Aortic smooth muscle cell (primary cell): ENCODE measurements at places on chromosomes 16 and 17. TPM values are rescaled to one million over a fixed set of nuclear protein-coding genes. Genes with fewer than 3 reads are reported as not detected.

Gene SOX15
- 0.19 and 0.26 TPM in 2 replicates for total RNA-seq

Gene GRB2
- total RNA-seq, result 74.9 and 81.5 TPM in 2 replicates

Gene XYLT1
- 7.4 and 8.5 TPM in 2 replicates for total RNA-seq

Gene RCVRN
- not detected in 2 replicates for total RNA-seq

Gene CES5A
- not detected in 2 replicates for total RNA-seq

Gene GAS2L2
- total RNA-seq, result not detected in 2 replicates

Gene MMP2
- 389 and 576 TPM in 2 replicates for total RNA-seq

Gene PLLP
- total RNA-seq, result 0.31 TPM in 1 of 2 replicates, not detected in the other

Gene SAP30BP
- total RNA-seq, result 51.7 and 62.6 TPM in 2 replicates

Gene KRT32
- total RNA-seq, result not detected in 2 replicates

Gene MEIOB
- total RNA-seq, result not detected in 2 replicates

Gene OR1A1
- not detected in 2 replicates for total RNA-seq

Gene WNK4
- 0.06 TPM in 1 of 2 replicates, not detected in the other for total RNA-seq

Gene CLDN7
- total RNA-seq, result 3.5 and 8.2 TPM in 2 replicates

Gene TRAF4
- total RNA-seq, result 18.1 and 23.9 TPM in 2 replicates
